Activated CD4-positive, alpha-beta T cell treated with anti-CD3 and anti-CD28 coated beads, Interleukin-2, amount 50 U/mL, for 24 hours (primary cell): ENCODE measurements at places on chromosomes 3 and 15.
A peak's percentile ranks its signal among the peaks of the same experiment; 100 is the strongest.

- no peak for DNase-seq
Observed at GRCh38 chr15:82086243-82086995, 40.6 kb upstream of the MEX3B start.

DNA sequence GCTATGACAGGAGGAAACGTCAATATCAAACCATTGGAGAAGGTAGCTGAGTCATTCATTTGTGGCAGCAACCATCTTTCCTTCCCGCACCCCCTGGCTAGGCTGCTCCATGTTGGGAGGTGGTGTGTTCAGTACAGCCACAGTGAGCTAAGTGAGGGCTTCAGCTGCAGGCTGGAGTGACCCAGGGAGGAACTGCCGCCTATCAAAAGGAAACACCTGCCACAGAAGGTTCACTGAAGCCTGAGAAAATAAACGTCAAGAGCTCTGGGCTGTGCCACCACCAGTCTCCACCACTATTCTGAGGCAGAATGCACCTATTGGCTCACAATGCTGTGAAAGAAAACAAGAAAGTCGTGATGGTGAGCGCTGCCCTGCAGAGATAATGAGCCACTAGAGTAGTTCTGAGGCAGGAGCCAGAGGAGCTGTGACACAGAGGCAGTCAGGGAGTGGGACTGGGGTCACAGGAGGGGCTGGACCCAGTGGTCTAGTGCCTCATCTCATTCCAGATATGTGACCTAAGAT is 34.8 kb upstream of the CD47 start:
- peak; percentile 35 for DNase-seq

DNA sequence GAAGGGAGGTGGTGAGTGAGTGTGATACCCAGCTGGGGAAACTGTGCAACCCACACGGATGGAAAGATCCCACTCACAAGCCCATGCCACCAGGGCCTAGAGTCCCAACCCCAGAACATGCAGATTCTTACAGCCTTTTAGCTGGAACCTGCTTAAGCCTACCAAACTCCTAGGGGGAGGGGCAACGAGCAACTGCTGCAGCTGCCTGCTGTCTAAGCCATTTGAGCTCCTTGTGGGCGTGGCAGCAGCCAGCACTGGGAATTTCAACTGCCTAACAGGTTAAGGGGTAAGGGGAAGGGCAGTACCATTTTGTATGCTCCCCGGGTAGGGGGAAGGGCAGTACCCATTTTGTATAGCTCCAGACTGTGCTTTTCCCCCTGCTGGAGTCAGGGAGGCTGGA is 673.2 kb upstream of the BCHE start:
- no peak for DNase-seq

- no peak for DNase-seq
Observed at GRCh38 chr3:191387441-191388077, 57.2 kb upstream of the UTS2B start.

- DNase-seq, result no peak
Observed at GRCh38 chr15:49315391-49315823, 107.6 kb upstream of the FGF7 start.

DNA sequence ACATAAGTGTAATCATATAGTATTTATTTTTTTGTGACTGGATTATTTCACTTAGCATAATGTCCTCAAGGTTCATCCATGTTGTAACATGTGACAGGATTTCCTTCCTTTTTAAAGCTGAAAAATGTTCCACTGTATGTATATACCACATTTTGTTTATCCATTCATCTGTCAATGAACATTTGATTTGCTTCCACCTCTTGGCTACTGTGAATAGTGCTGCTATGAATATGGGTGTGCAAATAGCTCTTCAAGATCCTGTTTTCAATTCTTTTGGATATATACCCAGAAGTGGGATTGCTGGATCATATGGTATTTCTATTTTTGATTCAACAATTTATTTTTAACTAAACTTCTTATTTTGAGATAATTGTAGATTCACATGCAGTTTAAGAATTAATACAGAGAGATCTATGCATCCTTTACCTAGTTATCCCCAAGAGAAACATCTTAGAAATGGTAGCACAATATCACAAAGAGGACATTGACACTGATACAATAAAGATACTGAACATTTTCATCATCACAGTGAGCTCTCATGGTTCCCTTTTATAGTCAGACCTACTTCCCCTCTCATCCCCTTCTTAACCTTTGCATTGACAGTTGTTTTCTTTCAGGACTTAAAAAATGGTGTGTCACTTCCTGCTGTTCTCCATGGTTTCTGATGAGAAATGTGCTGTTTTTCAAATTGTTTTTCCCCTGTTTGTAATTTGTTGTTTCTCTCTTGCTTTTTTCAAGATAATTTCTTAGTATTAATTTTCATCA is 90.1 kb downstream of the SATB1 start:
- no peak for DNase-seq

- DNase-seq, result no peak
Observed at GRCh38 chr3:1172644-1173043, 79.8 kb downstream of the CNTN6 start.

DNA sequence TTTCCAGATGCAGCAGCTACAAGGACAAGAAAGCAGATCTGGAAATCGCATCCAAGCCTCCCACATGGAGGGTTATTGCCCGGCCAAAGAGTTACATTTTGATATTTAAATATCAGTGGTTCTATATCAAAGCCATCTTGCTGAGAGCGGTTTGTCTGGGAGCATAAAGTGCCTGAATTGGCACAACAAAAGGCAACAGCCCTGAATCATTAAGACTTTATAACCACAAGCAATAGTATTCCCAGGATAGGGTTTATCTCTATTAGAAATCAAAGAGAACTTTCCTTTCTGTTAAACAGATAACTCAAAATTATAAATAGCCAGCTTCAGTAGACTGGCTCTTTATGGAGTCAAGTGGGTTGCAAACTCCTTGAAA is 564.7 kb downstream of the ROBO1 start:
- DNase-seq, result no peak

DNA sequence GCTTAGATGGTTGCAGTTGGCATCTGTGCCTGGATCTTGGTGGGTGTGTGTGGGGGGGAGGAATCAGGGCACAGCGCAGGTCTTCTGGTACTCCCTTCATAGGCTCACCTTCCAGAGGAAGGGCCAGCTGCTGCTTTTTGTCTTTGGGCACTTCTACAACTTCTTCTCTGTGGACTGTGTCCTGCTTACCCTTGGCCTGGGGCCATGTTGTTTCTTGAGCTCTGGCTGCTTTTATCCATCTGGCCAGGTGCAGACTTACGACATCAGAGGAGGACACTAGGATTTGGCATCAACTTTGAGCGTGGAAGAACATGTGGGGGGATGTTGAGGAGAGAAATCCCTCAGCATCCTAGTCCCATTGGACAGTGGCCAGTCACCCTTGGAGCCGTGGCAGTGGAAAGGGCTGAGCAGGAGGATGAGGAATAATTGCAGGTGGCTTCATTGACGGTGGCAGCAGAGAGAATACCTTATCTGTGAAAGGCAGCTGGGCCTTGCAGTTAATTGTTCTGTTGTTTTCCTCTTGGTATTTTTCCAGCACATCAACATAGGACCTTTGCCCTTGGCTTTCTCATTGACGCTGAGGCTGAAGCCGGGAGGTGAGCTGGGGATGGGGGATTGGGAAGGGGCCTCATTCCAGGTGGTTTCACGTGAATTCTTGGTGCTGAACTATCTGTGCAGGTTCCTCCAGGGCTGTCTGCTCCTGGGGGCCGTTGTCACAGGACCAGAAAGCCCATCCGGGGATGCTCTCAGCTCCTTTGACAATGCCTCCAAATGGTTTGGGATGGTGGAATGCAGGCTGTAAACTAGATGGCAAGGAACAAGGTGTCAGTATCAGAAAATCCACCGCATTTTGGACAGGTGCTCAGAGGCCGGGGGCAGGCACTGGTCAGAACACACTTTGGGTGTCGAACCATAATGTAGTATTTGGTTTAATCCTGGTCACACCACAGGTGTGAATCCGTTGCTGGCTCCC is 9.7 kb downstream of the EPHB1 start:
- DNase-seq, result no peak

DNA sequence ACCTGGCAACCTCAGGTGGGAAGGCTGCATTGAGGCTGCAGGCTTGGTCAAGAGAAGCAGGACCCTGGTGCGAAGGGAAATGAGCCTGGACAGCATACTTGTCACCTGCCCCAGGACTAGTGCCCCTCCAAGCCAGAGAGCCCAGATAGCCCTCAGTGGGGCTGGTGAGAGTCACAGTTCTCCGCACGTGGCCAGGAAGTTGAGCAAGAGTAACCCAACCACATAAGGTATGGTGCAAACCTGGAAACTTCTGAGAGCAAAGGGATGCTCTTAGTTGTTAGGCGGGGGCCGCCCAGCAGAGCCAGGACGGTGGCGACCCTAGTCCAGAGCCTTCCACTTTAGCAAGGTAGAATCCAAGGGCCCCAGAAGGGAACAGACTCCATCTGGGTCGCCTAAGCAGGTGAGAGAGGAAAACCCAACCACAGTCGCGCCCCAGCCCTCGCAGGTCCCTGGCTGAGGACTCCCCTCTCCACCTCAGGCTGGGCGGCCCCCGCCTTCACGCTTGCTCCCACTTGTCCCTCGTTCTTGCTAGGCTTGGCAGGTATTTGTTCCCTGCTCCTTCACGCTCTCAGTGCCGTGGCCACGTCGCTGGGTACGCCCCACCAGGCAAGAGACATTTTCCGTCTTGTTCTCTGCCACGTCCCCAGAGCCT is 1.1 kb upstream of the VPS18 start:
- no peak for DNase-seq

DNA sequence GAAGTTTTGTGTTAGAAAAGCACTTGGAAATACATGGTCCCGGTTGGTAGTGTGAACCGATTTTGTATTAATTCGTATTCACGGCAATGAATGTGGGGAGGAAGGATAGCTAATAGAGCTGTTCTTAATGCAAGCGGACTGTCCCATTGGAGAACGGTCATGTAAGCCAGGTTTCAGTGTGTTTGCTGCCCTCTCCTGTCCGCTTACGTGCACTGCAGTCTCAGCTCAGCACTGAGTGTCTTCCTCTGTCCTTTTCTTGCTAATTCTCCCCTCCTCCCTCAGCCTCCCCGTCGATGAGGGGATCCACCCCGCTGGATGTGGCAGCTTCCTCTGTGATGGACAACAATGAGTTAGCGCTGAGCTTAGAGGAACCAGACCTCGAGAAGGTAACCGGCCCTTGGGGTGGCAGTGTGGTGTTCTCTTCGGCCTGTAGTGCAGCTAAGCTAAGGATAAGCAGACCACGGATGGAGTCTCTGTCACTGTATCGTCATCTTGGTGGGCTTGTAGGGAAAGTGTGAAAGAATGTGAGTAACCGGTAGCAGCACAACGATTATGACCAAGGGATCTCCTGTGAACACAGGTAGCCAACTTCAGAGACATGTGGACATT is 267.5 kb upstream of the CHRM5 start:
- peak; percentile 36 for DNase-seq

DNA sequence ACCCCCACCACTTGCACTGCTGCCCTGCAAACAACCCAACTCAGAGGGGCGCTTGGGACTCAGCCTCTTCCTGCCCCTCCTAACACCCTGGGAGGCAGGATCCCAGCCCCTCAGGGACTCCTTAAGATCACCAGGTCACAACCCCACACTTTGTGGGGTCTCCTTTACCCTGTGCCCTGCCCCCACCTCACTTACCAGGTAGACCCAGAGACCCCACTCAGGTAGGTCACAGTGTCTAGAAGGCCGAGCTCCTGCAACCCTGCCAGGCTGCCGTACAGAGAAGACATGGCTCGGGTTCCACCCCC is 9.1 kb downstream of the PLA2G4F start:
- no peak for DNase-seq

- no peak for DNase-seq
Observed at GRCh38 chr15:34808016-34808415, 12.7 kb upstream of the ACTC1 start.

GRCh38 chr3:126730376-126730775 is 26.3 kb downstream of the CHCHD6 start:
- no peak for DNase-seq

- no peak for DNase-seq
Observed at GRCh38 chr3:65344444-65344843, 656.6 kb upstream of the ADAMTS9 start.

- no peak for DNase-seq
Observed at GRCh38 chr3:119551598-119551997, 7.8 kb downstream of the CD80 start.

DNA sequence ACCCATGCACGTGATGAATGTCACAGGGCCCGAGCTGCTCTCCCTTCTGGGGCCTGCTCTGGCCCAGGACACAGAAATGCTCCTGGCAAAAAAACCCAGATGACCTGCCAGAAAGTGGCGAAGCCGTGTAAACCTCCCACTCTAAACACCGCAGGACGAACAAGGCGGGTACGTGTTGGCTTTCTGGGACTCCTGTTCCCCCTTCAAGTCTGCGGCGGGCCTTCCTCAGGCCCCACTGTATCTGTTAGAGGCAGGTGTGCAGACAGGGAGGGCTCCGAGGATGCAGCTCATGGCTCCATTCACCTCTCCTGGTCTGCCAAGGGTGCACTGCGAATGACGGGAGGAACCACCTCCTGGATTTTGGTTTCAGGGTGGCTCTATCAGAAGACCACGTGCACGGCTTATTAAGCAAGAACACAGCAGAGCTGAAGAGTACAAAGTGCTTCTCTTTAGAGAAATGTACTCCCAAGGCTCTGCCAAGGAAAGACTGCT is 173.8 kb downstream of the ADAMTS17 start:
- no peak for DNase-seq

DNA sequence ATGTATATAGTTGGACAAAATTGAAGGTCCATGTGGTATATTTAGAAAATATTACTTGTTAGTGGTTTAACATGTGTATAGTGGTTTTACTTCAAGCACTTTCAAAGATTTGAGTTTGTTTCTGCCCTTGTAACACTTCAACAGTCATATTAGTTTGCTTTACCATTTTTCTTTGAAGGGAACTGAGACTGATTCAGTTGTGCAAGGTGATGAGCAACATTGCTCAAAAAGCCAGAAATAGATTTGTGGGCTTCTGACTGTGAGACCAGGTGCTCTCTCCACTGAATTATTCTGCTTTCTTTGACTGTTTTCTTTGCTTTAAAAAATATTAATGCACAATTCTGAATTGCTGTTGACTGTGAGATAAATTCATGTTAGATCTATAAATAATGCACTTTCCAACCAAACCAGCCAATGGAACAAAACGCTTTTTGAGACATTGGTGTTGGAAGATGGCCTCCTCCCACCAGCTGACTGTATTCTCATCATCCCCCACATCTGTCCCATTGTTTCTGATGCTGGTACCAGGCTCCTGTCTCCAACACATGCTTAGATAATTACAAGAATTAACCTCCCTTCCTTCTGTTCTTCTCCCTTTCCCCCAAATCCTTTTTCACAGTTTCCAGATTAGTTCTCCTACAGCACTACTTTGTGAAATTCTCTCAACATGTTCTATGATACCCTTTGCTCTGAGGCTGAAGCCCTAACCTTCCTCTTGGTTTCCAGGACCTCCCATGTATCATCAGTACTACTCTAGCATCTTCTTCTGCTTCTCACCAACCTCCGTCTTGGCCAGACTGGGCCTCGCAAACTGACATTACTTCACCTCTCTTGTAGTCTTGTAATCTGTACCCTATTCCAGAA is 27.9 kb downstream of the PLCL2 start:
- DNase-seq, result no peak

DNA sequence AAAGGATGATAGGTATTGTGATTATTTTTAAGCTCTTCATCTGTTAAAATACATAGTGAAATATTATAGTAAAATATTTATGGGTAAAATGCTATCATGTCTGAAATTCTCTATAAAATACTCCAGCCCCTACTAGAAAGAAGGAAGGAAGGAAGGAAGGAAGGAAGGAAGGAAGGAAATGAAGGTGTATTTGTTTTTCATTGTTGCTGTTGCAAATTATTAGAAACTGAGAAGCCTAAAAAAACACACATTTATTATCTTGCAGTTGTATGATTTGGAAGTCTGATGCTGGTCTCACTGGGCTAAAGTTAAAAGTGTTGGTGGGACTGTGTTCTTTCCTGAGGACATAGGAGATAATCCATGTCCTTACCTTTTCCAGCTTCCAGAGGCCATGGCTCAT is 47.6 kb upstream of the CLSTN2 start:
- no peak for DNase-seq

- no peak for DNase-seq
Observed at GRCh38 chr15:63879995-63880394, 46.2 kb upstream of the HERC1 start.
